ENCODE measurements at places on chromosomes 5 and 9.

DNA sequence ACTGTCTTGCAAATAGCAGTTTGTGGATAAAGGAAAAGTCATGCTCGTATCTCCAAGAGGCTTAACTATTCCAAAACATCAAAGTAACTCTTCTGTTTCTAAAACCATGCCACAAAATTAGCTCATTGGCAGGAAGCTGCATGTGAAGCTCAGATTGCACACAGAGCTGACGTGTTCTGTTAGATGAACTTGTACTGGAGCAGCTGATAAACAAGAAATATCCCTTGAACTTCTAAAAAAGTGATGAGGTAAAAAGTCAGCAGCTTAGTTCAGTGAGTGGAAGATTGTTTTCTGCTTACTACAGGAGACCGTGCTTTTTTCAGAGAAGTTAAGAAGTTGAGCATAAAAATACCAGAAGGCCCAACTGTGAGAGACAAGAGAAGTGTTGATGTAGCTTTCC is 113.2 kb downstream of the SLC12A2 start:
- DNase-seq: no peak

DNA sequence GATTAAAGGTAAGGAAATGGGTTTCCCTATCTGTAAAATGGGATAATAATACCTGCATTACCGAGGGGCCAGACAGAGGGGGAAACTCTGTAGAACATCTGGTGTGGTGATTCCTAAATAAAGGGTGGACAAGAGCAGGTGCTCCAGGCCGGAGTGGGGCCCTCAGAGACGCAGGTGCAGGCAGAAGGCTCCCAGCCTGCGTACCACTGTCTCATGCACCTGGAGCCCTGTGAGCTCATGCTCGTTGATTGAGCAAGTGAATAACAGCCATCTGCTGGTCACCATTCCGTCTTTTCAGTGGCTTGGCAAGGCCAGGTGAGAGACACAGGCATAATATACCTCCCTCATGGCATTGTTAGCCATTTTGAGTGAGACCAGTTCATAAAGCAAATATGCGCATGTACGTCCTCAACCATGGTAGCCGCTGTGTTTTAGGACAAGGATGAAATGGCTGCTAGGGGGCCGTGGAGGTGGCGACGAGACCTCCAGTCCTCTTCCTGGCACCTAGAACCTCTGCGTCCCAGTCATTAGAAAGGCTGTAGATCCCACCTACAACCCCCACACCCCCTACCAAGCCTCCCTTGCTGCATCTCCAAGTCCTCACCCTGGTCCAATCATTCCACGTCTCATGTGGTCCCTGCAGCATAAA is 198.0 kb upstream of the MVB12B start:
- DNase-seq: no peak

DNA sequence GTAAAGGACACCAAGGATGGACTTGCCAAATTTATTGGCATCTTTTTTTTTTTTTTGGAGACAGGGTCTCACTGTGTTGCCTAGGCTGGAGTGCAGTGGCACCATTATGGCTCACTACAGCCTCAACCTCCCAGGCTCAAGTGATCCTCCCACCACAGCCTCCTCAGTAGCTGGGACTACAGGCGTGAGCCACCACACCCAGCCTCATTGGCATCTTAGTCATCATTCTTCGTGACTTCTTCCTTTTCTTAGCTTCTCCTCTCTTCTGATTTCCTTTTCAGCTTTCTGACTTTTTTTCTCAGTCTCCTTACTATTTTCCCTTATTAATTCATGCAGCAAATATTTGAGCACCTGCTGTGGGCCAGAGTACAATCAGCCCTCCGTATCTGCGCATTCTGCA is 6.1 kb downstream of the MAML1 start:
- no peak for DNase-seq

GRCh38 chr9:108417726-108418125 is 438.1 kb downstream of the ACTL7B start:
- no peak for DNase-seq

DNA sequence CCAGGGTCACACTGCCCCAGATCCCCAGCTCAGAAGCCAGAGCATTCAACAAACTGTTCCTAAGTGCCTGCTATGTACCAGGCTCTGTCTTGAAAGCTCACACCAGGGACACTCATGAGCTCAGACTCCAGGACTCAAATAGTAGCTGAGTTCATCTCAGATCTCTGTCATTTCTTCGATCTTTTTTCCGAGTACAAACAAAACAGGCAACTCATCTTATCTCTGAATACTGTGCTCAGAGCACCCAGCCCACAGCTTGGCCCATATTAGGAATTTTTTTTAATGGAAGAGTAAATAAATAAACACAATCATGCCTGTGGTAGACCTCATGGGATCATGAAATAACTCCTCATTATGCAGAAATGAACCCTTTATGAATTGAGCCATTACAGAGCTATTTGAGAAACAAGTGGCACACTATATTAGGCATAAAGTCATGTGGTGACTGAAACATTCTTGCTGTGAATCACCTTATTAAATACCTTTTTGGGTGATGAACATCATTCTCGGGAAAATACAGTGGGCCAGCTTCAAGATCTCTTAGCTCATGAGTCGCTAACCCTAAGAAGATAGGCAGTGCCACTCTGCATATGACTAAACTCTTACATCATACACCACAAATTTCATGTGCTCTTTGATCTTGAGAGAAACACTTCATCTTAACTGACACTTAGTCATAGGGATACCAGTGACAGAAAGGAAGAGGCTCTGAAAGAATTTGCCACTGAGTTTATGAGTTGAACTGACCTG is 9.9 kb downstream of the SH3RF2 start:
- DNase-seq: no peak

DNA sequence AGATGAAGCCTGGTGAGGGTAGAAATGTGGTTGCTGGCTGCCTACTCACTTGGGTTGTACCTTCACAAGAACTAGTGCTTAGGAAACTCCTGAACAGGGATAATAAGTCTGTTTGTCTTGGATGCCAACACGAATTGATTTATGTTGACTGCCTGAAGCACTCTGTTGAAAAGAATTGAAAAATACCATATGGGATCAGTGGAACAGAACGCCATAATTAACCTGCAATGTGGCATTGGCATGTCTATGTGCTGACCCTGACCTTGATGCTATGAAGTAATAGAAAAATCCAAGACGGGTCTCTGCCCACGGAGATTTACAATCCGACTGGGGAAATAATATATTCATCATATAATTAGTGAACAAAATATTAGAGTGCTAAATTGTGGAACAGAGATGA is 10.5 kb downstream of the LIX1 start:
- DNase-seq: no peak

DNA sequence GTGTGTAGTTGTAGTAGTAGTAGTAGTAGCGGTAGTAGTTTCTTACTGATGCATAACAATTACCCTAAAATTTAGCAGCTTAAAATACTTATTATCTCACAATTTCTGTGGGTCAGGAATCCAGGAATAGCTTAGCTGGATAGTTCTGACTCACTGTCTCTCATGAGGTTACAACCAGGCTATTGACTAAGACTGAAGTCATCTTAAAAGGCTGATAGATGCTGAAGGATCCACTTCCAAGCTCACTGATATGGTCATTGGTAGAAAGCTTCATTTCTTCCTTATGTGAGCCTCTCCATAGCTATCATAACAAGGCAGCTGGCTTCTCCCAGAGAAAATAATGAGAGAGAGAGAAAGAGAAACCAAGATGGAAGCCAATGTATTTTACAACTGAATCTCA is 147.5 kb upstream of the FBXL17 start:
- DNase-seq: no peak

- no peak for DNase-seq
These were observed 59.8 kb downstream of the IRF1 start for GRCh38 chr5:132430746-132431145.

DNA sequence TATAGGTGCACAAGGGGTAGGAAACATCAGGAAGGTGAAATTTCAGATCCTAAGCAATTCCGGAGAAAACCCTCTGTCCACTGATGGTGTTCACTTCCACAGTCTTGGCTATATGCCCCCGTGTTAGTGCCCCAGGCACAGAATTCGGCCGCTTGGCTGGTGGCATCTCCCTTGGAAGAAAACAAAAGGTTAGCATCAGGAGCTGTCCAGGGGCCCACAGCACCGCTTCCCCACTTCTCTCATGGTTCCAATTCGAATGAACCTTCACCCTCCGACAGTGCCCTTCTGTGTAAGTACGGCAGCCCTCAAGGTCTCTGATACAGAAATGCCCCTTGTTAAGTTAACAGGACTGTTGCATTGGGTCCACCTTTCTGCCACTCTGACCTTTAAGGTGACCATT is 409.0 kb downstream of the GADD45G start:
- DNase-seq: no peak

DNA sequence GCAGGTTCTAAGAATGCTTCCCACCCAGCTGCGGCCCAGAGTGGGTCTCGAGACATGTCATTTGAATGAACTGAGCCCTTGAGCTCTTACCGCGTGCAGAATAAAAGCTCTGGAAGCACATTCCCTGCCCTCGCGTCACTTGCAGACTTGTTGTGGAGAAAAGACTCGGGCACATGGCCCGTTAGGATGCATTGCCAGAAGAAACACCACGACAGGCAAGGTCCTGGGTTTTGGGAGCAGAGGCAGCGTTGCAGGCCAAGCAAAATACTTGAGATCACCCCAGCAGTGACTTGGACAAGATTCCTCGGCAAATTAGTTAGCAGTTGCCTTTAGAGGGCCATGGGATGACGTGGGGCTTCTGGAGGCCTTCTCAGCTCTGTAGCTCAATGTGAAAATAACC is 170.8 kb upstream of the MSX2 start:
- DNase-seq: no peak

DNA sequence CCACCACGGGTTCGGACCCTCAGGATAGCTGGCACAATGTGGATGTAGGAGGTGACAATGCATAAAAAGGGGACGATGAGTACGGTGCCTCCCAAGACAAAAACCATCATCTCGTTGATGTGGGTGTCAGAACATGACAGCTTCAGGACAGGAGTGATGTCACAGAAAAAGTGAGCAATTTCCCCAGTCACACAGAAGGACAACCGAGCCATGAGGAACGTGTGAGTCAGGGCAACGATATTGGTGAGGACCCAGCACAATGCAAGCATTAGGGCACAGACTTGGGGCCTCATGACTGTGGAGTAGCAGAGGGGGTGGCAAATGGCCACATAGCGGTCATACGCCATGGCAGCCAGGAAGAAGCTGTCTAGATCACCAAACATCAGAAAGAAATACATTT is 491 bp downstream of the OR1N1 start:
- no peak for DNase-seq

DNA sequence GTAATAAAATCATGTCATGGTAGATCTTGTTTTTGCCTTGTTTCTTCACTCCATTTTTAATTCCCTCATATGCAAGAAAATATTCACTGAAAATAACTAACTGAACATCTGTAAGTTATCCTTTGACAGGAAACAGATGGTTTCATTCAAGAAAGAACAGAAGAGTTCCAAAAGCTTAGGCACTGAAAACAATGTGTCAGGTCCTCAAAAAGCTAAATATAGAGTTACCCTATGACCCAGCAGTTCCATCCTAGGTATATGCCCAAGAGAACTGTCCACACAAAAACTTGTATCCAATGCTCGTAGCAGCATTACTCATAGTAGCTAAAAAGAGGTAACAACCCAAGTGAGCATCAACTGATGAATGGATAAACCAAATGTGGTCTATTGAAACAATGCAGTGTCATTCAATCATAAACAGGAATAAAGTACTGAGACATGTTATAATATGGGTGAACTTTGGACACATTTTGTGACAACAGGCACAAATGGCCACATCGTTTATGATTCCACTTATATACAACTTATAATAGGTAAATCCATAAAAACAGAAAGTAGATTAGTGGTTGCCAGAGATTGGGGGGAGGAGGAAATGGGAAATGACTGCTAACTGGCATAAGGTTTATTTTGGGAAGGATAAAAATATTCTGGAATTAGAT is 231.0 kb downstream of the FRMD3 start:
- no peak for DNase-seq

GRCh38 chr9:14383294-14383693 is 69.4 kb upstream of the NFIB start:
- no peak for DNase-seq

GRCh38 chr5:177966009-177966838 is 29.8 kb downstream of the PROP1 start:
- no peak for DNase-seq

Data from NCI-H1417 treated with DMSO at 0.1 percent for 48 hours (cell line).